Ascending aorta (tissue), 2 donors: ENCODE measurements at places on chromosomes 11 and 22. TPM values are rescaled to one million over a fixed set of nuclear protein-coding genes. Genes with fewer than 3 reads are reported as not detected.

DNA sequence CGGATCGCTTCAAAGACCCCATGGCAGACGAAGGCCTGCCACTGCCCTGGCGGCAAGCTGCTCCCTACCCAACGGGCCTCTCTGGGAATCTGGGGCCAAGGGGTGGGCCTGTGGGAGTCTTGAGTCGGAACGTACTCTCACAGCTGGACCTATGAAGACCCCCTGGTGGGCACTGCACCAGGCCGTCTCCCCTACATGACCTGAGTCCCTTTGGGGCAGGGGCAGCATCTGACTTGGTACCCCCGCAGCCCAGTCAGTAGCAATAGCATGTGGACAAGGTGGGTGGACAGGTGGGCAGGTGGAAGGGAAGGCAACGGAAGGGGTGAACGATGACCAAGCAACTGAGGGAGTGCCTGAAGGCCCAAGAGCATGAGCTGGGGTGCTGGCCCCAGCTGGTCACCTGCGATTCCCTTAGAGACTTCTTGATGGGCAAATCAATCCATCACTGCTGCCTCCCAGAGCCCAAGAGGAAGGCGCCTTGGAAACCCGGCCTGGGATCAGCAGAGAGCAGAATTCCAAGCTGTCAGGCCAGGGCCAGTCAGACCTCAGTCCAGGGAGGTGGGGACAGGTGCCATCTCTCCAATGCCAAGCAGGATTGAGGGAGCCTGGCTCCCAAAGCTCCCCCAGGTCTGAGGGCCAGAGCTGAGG, 35.3 kb downstream of the ARAP1 start:
- DNase-seq = no peak

DNA sequence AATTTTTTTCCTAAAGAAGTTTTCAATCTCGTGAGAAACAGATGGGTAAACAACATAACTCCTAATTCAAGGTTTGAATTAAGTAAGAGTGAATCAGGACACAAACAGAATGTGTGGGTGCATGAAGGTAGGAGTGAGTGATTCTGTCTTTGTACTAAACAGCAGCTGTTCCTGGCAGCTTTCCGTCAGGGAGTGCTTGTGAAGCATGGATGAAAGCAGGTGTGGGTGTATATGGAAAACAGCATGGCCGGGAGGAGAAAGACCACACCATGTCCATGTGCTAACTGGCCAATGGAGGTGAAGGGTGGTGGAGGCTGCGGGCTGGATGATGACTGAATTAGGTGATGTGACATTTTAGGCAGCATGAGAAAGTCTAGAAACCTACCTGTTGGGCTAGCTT, 49.6 kb downstream of the BARX2 start:
- no peak for DNase-seq

The KDM4E gene
- total RNA-seq = not detected

- DNase-seq = no peak
Observed at GRCh38 chr11:133821776-133822175, 23.5 kb downstream of the SPATA19 start.

GRCh38 chr11:119590651-119591351, 138.2 kb downstream of the NECTIN1 start:
- no peak for DNase-seq

- DNase-seq = no peak
Observed at GRCh38 chr22:28980326-28980725, 81.3 kb downstream of the C22orf31 start.
